Skin of body (tissue), 3 donors: ENCODE measurements at places on chromosomes 5 and 9. TPM values are rescaled to one million over a fixed set of nuclear protein-coding genes. Genes with fewer than 3 reads are reported as not detected.

GRCh38 chr5:57843059-57843367 is 360.4 kb upstream of the ACTBL2 start:
- DNase-seq = no peak

DNA sequence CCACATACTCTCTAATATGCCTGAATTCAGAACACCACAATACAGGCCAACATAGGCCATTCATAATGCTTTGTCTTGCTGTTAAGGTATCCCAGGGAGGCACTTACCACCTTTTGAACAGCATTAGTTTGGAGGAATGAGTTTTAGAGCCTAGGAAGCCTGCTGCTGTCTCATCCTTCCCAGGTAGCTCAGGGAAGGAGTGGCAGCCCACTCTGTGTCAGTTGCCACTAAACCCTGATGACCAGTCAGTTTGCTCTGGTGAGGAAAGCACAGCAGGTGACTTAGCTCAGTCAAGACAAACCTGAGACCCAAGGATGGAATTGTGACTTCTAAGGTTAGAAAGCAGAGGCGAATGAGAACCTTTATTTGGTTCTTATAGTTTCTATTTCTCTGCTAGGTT is 337.4 kb upstream of the ATP10B start:
- DNase-seq = no peak

GRCh38 chr9:91954841-91955471 is 4.9 kb upstream of the ROR2 start:
- peak; percentile 55 for DNase-seq

- peak; percentile 88 for DNase-seq
These were observed 3.9 kb upstream of the GNAQ start for GRCh38 chr9:78035383-78035993.

DNA sequence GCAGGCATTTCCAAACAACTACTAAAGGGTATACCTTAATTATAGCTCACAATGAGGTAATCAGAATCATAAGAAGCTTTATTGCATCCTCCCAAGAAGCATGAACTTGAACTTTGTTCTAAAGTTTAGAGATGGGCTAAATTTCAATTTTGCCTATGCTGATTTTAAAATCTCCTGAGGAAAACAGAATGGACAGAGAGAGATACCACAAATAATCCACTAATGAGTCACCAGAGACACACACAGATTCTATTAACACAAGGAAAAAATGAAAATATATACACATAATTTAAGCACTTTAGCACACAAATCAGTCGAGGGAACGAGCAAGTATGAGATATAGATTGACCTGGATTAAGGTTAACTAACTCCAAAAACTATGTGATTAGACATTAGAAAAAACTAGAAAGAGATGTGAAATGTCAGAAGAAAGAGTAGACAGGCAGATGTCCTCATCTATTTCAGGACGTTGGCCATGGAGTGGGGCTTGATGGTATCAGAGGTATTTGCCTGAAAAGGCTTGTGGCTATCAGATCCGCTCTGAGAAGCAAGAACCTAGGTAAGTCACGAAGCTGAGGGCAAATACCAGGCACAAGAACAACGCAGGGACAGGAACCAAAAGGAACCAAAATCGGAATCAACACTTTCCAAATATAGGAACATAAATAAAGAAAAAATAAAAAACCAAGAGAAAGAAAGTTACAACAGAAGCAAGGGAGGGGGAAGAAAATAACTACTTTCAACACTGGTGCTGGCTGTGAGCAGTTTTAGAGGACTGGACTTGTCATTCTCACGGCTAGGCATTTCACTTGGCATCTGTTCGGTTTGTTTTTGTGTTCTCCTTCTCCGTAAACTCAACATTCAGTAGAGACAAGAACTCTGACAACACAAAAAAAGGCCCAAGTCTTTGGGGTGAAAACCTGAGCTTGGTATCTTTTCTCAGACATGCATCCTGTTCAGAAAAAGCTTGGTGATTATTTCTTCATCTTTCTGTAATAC is 294.6 kb upstream of the PUM3 start:
- no peak for DNase-seq

- no peak for DNase-seq
These were observed 632.5 kb upstream of the ST8SIA4 start for GRCh38 chr5:101535626-101536025.

GRCh38 chr9:115673599-115673998 is 480.0 kb upstream of the PAPPA start:
- DNase-seq = no peak

DNA sequence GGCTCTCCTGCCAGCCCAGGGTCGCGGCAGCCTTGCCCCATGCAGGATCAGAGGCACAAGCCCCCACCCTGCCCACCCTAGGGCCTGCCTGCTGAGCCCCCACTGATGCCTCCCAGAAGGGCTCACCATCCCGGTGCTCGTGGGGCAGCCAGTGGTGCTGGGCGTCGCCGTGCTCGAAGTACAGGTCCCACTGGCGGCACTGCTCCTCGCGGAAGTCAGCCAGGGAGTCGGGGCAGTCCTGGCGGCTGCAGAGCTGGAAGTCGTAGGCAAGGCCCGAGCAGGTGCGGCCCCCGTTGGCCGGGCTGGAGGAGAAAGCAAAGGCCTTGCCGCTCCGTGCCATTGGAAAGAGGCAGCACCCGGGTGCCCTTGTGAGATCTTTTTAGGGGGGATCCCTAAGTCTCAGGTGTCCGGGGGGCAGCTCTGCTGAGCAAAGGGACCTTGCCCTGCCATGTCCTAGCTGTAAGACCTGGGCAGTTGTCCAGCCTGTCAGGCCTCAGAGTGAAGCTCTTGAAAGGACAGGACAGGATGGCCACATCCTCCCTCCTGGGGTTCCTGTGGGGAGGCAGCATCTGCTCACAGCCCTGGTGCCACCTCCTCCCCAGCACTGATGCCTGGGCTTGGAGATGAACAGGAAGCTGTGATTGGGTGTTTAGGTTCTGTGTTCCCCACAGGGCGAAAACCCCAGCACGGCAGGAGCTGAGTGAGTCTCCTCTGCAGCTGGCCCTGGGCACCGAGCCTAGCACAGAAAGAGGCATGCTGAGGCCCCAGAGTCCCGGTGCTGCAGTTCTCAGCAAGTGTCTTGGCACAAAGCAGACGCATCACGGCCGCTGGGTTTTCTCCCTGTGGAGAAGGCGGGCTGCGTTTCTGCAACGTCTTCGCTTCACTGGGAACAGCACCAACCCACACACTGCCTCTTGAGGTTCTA is 77.7 kb downstream of the ZNF354C start:
- DNase-seq = no peak

GRCh38 chr5:158769079-158769478 is 330.6 kb downstream of the EBF1 start:
- DNase-seq = peak; percentile 84

GRCh38 chr9:88536951-88537760 is 2.2 kb downstream of the NXNL2 start:
- DNase-seq = no peak

GRCh38 chr9:93422977-93423616 is 28.4 kb upstream of the FAM120A start:
- no peak for DNase-seq

GRCh38 chr9:129415942-129416651 is 204.8 kb downstream of the C9orf50 start:
- peak; percentile 59 for DNase-seq

DNA sequence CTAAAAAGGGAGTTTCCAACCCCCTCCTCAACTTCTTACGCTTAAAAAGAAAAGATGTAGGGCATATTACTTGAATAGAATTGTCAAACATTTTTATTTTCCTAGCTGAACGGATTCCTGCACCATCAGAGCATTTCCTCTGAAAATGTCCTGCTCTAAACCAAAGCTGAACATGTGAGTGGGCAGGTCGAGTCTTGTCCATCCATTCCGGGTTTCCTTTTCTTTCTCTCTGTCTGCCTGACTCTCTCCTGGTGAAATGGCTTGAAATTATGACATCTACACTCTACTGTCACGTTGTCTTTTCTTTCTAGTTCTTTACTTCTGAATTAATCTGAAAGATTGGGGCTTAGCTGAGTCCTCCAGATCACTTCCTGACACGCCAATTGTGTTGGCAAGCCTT is 39.2 kb upstream of the PTPN3 start:
- no peak for DNase-seq

DNA sequence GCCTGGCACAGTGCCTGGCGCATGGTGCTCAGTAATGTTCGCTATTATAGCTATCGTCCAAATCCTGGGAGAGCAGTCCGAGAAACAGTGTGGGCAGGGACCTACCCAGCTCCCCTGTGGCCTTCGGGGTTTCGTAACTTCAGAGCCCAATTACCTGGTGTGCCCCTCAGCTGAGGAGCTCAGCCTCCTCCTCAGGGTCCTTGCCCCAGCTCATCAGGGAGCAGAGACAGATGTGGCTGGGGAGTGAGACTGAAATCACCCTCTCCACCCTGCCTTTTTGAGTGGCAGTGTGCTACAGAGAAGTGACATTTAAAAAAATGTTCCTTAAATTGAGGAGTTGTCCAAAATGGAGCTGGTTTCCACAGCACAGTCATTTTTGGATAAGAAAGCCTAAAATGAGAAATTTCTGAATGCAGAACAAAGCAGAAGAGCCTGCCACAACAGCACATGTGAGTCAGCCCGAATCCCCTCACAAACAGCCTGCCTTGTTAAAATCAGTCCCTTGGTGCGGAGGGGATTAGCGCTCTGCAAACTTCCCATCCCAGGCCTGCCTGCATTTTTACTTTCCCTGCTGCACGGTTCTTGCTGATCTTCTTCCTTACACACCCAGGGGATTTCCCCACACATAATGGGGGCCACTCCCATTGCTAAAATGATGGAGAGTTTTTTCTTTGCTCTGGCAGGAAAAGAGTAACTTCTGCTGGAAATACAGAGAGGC is 78.1 kb upstream of the PITX1 start:
- DNase-seq = peak; percentile 73

DNA sequence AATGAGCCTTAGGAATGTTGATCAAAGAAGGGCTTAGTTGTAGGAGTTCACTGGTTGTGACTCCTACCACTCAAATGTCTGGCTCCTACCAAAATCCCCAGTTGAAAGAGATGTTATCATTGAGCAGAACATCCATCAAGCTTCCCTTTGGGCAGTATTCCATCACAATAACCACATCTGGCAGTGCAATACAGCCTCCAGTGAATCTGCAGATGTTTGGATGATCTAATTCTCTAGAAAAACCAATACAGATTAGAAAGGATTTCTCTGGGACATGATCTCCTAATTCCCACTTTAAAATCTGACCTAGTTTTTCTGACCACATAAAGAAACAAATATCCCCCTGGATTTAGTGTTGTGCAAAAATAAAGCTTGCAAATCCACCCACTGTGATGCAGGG is 81.6 kb downstream of the TMEM215 start:
- no peak for DNase-seq

DNA sequence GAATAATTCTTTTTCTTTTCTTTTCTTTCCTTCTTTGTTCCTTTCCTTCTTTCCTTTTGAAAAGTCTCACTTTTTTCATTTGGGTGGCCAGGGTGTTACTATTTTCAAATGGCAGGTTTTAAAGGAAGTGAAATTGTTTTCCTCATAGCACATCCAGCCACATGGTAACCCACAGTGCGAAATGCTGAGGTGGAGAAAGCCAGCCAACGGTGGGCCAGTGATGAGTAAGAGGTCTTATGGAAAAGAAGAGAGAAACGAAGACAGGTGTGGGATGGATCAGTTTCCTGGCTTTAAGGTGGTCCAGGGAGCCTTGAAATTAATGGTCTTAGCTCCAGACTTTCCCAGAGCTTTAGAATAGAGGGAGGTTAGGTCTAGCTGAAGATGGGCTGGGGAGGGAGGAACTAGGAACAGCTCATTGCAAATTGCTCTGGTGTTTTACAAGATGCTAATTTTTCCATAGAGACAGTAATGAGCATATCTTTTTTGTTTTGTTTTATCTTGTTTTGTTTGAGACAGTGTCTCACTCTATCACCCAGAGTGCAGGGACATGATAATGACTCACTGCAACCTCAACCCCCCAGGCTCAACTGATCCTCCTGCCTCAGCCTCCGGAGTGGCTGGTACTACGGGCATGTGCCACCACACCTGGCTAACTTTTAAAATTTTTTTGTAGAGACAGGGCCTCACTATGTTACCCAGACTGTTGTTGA is 17.8 kb downstream of the ITK start:
- DNase-seq = no peak

GRCh38 chr9:19138084-19138483 is 10.8 kb upstream of the PLIN2 start:
- DNase-seq = no peak

- peak; percentile 2 for DNase-seq
These were observed 352.4 kb downstream of the ARRDC3 start for GRCh38 chr5:91030521-91031401.

- DNase-seq = no peak
These were observed 1.1 kb upstream of the PRKAA1 start for GRCh38 chr5:40799258-40799657.

DNA sequence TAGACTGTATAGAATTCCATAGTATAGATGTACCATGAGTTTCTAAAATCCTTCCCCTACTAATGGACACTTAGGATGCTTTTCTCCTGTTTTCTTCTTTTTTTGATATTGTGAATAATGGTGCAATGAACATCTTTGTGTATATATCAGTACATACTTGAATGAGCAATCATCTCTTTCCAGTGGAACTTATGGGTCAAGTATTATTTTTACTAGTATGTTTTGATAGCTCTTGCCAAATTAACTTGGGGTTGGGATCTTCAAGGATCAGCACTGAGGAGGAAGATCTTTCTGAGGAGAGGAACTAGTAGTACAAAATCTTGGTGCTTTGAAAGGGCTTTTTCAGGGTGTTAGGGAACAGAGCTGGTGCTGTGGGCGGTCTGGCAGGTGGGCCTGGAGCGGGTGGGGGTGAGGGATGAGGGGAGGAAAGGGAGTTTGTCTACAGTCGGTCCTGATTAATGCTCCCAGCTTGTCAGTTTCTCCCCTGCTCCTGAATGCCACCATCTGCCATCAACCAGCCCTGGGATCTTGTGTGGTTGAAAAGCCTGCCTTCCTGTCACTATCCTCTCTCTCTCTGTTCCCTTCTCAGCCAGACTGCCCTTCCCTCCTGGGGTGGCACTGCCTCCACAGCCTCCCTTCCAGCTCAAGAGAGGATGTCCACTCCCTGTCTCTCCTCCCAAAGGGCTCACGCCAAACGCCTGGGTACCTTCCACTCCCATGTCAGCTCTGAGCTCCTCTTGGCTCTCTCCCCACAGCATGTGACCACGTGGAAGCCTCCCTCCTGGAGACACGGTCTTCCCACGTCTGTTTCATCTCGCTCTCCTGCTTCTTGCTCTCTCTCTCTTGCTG is 185.9 kb downstream of the DAB2IP start:
- DNase-seq = no peak

- no peak for DNase-seq
These were observed 45.6 kb upstream of the STXBP1 start for GRCh38 chr9:127566351-127567001.

Gene MED22
- 12.4 TPM for total RNA-seq

Gene PRRC1
- total RNA-seq = 59.0 TPM

Gene SPINK1
- not detected for total RNA-seq

Gene OTP
- total RNA-seq = not detected

Gene ANKRD34B
- total RNA-seq = 0.10 TPM

Gene UBE2QL1
- 0.89 TPM for total RNA-seq

Gene IQGAP2
- total RNA-seq = 43.5 TPM

Gene NPDC1
- 15.4 TPM for total RNA-seq

Gene PCDHGA12
- total RNA-seq = 3.9 TPM

Gene C8G
- not detected for total RNA-seq

Gene EGR1
- total RNA-seq = 47.6 TPM
